ENCODE measurements at places on chromosomes 5 and 9.

GRCh38 chr5:172229904-172230303 lies 35.9 kb downstream of the EFCAB9 start:
- no peak for DNase-seq

GRCh38 chr5:57804007-57804444 lies 321.4 kb upstream of the ACTBL2 start:
- no peak for DNase-seq

DNA sequence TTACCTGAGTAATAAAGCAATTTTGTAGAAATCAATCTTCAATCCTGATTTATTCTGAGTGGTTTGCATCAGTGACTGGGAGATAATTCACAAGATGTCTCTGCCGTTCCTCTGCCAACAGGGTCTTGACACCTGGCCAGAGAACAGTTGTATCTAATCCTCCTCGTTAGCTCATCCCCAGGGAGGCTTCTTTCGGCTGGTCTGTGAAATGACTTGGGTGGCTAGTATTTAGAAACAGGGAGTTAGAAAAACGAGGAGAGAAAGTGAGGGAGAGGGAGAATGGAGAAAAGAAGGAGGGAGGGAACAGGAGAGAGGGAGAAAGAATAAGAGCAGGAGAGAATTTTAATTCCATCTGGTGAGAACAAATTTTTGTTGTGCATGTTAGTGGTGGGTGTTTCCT lies 600.2 kb upstream of the TLE4 start:
- DNase-seq: no peak

GRCh38 chr9:132404228-132404881 lies 2.3 kb downstream of the TTF1 start:
- no peak for DNase-seq

DNA sequence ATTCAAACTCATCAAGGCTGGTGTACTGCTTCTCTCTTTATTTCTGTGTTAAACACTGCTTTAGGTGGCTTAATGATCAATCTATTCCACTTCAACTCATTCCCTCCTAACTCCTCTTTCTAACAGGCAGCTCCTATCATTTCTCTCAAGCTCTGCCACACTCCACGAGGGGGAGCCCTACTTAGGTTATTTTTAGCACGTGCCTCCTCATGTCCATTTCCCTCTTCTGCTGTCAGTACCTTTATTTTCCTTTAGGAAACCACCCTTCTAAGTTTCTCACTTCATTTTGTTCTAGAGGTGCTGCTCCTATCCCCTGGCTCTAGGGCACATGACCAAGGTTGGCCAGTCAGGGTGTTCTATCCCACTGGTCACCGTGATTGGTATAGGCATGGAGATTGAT lies 6.7 kb upstream of the BRINP1 start:
- no peak for DNase-seq

- DNase-seq: no peak
Measured at GRCh38 chr5:148376198-148376597, 7.6 kb upstream of the FBXO38 start.

- no peak for DNase-seq
Measured at GRCh38 chr9:127112056-127112455, 10.4 kb downstream of the ANGPTL2 start.

GRCh38 chr9:22238809-22239684 lies 207.6 kb upstream of the DMRTA1 start:
- no peak for DNase-seq

DNA sequence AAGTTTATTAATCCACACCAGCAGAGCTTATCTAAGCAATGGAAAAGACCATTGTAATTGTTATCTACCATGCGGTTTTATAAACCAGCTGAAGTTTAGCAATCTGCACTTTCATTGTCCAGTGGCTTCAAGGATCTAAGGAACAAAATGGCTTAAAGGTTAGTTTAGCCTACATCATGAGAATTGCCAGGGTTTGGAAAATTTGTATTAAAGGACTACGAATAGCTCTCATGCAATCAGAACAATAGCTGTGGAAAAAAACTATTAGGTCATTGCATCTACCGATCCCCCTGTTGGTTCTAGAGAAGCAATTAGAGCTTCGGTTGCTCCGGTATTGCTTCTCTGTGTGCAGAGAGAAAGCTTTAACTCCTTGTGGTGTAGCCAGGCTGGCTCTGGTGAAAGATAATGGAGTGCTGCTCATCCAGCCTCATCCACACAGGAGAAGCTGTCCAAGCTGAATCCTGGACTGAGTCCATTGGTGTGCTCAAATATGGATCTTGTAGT lies 86.3 kb upstream of the SLC12A2 start:
- no peak for DNase-seq

DNA sequence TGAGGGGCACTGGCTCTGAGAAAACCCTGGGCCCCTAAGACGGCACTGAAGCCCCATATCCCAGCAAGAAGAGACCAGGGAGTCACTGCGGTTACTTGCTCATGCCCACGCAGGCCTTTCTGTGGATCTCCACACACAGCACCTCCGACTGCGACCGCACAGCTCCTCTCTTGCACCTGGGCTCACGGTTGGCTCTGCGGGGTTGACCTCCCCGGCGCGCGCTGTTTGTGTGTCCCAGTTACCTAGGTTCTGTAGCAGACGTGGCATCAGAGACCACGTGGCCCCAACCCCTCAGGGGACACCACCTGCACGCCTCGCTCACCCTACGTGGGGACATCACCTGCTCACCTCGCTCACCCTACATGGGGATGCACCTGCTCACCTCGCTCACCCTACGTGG lies 12.7 kb downstream of the LPCAT1 start:
- DNase-seq: no peak

DNA sequence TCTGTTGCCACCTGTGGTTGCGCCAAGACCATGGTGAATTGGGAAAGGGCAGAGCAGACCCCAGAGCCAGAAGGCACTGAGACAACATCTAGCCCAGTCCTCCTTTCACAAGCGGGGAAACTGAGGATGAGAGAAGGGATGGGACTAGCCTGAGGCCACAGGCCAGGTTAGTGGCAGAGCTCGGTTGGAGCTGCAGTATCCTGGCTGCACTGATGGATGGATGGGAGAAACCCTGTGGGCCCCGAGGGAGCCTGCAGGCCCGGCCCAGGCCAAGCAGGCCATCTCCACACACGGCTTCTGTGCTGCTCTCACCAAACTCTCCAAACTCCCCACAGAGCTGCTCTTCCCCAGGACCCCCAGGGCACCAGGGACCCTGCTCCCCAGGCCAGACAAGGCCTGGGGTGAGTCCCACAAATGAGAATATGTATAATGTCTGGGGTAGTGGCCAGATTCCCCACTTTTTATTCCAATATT lies 60.2 kb downstream of the TSTD2 start:
- DNase-seq: no peak

- DNase-seq: no peak
Measured at GRCh38 chr9:80831751-80832150, 857.6 kb downstream of the TLE1 start.

- no peak for DNase-seq
Measured at GRCh38 chr5:13378091-13378490, 566.4 kb downstream of the DNAH5 start.

DNA sequence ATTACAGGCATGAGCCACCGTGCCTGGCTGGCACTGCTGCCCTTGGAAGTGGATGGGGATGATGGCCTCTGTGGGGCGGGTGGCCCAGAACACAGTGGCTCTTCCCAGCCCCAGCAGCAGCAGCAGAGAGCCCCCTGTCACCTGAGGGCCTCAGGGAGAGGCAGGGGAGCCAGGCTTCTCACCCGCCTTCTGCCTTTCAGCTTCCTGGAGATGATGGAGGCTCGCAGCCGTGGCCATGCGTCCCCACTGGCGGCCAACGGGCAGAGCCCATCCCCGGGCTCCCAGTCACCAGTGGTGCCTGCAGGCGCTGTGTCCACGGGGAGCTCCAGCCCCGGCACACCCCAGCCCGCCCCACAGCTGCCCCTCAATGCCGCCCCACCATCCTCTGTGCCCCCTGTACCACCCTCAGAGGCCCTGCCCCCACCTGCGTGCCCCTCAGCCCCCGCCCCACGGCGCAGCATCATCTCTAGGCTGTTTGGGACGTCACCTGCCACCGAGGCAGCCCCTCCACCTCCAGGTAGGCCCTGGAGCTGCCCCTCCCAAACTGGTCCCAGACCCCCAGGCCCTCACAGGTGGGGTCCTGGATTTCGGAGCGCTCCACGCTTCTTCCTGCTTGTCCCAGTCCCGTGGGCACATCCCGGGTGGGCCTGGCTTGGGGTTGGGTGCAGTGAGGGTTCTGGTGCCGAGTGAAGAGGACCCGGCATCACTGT lies 5.0 kb upstream of the AJM1 start:
- no peak for DNase-seq

GRCh38 chr9:37905131-37905505 lies 1.2 kb upstream of the SLC25A51 start:
- no peak for DNase-seq

- no peak for DNase-seq
Measured at GRCh38 chr5:137828664-137829063, 39.0 kb upstream of the MYOT start.

GRCh38 chr5:94031631-94032030 lies 290.2 kb upstream of the POU5F2 start:
- no peak for DNase-seq

DNA sequence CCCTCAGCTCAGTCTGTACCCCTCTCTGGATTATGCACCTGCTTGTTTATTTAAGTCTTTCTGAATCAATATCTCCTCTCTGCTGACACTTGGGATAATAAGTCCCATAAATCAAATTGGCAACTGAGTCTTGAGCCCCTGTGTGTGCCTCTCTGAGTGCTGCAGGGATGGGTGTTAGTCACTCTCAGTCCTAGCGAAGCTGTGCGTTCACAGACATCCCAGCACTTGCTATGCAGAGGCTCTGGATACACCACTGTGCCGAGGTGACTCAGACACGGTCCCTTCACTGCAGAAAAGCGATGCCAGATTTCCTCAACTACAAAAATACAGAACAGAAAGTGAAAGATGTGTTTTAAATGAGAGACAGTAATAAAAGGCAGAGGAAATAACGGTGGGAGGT lies 4.1 kb upstream of the KCNMB1 start:
- no peak for DNase-seq

DNA sequence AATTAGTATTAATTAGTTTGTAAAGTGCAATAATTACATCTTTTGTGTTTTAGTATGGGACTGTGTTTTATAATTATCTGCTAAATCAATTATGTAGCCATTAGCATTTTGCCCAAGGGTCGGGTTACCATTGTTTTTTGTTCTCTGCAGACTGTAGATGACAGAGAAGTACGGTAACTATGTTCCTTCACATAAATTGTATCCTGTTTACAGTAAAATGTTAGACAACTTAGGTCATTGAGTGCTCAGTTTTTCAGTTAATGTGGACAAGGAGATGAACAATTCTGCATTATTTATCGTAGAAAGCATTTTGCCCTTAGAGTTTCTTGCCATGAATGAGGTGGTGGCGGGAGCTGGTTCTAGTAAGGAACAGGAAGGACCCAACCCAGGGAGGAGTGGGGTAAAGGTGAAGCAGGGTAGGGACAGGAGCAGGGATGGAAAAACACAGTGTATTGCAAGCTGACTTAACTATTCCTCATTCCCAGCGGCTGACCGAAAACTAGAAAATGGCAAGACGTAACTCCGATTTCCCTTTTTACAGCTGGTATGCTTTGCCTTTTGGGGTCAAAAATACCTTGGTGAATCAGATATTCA lies 243.7 kb upstream of the SLC24A2 start:
- no peak for DNase-seq

GRCh38 chr9:132507670-132508469 lies 74.5 kb upstream of the BARHL1 start:
- DNase-seq: no peak

- no peak for DNase-seq
Measured at GRCh38 chr5:102823441-102823874, 68.4 kb downstream of the PAM start.

DNA sequence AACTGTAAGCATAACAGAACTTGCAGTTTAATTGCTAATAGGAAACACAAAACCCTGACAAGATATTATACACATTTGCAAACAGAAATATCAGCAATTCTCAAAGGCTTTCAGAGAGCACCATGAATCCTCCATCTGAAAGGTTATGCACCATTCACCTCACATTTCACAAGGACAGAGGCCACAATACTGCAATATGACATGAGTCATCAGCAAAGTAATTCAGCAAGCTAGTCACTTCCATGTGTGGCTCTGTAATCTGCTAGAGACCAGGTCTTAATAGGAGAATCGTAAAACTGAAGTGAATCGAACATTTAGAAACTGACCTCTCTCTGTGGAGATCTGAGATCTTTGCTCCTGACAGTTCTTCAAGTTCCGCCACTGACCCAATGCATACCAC lies 28.3 kb downstream of the IARS1 start:
- DNase-seq: no peak

DNA sequence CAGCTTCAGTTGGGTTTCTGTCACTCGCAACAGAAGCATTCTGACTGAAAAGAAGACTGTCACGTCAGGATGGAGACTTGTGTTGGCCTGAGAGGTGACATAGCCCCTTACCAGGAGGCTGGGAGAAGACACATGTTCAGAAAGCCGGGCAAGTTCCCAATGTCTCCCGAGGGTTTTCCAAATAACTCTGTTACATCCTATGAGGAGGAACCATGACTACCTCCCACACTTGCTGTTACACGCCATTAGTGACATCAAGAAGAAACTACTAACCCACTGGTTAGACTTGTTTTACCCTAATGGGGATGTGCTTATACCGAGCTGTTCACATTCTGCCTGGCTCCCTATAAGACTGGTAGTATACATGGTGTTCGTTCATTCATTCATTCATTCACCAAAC lies 33.3 kb downstream of the SH3PXD2B start:
- no peak for DNase-seq

DNA sequence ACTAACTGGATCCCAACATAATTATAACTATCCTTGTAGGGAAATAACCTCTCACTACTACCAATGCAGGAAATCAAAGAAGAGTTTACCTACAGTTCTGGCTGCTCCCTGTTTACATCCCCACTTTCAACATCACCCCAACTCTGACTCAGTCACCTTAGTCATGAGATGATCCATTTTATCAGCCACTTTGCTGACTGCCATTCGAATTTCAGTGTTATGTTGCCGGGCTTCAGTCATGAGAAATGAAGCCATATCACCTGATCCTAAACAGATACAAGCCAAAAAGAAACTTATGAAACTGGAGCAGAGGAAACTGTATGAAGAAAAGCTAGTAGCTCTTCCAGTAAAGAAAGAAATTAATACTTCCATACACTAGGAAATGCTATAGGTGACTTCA lies 33.7 kb downstream of the SLC31A2 start:
- DNase-seq: no peak

GRCh38 chr9:136662656-136663581 lies at the start of gene EGFL7:
Gene EGFL7 (plus strand): TSS chr9:136662916. CDS start chr9:136668283, 5,367 bp downstream.
- no peak for DNase-seq

- no peak for DNase-seq
Measured at GRCh38 chr5:65728218-65728617, 6.2 kb downstream of the NLN start.

Measured in NCI-H187 (cell line).